Head of caudate nucleus (tissue), 42 donors: ENCODE measurements at places on chromosomes 6 and 20.

DNA sequence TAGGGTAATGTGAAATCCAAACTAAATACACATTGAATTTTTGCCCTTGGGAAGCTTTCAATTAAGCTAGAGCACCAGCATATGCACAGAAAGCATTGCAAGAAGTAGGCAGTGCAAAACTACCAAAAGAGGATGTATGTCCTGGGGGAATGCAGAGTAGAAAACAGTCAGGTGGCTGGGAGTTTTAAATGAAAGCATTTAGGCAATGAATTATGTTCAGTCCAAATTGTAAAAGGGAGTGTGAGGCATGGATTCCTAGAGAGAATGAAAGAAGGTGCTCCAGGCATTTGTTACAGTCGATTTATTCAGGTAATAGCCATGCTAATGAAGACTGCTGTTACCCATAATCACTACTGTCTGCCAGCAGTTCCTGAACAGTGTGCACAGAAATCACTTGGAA, 604.1 kb upstream of the POU3F2 start:
- no peak for DNase-seq

DNA sequence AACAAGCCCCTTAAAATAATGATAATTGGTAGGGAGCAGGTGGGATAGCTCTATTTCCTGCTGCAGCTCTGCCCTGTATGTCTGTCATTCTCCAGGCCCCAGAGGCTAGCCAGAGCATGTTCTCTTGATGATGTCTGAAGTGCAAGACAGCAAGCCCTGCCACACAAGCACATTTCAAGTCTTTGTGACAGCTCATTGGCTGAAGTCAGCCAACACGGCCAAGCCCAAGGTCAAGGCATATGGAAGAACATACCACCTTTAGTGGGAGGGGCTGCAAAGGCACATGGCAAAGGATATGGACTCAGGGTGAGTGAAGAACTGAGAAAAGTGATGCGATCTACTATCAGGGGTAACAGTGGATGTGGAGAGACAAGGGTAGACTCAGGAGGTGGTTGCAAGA, 116.1 kb downstream of the PRND start:
- no peak for DNase-seq

- DNase-seq = no peak
Measured at GRCh38 chr20:51643390-51643789, 100.9 kb upstream of the NFATC2 start.

- no peak for DNase-seq
Measured at GRCh38 chr20:14866841-14867514, 529.6 kb upstream of the FLRT3 start.

DNA sequence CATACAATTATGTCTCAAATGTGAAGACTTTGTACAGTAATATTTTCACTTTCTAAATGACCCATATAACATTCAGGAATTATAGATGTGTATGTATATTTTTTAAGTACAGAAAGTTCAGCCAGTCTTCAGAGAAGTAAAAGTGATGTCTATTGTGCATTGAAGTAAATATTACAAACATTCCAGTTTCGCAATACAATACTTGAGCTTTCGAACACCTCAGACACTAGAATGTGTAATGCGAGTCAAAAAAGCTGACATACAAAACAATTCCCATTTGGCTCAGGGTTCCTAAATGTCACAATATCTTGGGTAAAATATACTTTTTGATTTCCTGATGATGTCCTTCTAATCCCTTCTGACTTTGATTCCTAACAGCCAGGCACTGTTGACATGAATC, 101.4 kb downstream of the ZNF217 start:
- no peak for DNase-seq

- no peak for DNase-seq
Measured at GRCh38 chr6:119677384-119677783, 327.8 kb upstream of the MAN1A1 start.

DNA sequence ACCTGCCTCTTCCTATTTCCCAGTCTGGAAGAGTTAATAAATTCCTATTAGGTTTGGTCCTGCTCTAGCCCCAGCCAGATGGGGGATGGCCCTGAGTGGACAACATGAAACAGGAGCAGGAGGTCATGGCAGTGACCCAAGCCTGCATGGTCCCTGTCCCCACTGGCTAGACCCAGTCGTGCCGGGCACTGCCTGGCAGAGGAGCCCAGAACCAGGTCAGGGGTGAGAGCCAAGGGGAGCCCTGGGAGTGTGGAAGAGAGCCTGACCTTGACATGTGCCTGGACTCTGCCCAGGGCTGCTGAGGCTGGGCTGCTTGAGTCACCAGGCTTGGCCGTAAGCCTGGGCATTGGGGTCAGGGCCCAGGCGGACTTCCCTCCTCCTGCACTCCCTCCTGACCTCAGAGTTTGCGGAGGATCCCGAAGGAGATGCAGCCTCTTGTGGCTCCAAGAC, 3.6 kb downstream of the AVP start:
- DNase-seq = peak; percentile 57

DNA sequence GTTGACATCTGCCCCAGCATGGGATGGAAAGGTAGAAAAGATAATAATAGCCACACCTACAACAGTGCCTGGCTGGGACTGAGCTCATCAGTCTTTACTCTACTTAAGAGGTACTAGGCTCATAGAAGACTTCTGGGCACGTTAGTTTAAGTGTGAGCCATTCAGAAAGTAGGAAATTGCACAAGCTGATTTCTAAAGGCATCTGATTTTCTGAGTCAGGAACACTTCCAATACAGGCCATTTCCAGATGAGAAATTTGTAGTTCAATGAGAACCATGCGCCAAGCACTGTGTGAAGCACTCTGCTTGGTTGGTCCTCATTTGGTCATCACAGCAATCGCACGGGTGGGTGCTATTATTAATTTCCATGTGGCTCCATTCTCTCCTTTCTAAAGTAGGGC, 42.3 kb downstream of the MOCS1 start:
- no peak for DNase-seq

- no peak for DNase-seq
Measured at GRCh38 chr6:79607000-79607399, 24.1 kb upstream of the SH3BGRL2 start.

GRCh38 chr6:137332637-137333280, 113.6 kb upstream of the IFNGR1 start:
- DNase-seq = no peak

GRCh38 chr20:57743450-57744095, 33.8 kb upstream of the PMEPA1 start:
- no peak for DNase-seq

- DNase-seq = no peak
Measured at GRCh38 chr20:6070829-6071695, 17.2 kb upstream of the LRRN4 start.

GRCh38 chr6:134063966-134064445, 11.6 kb upstream of the SLC2A12 start:
- peak; percentile 58 for DNase-seq

GRCh38 chr20:18637224-18637623, 49.4 kb downstream of the DTD1 start:
- no peak for DNase-seq
